ENCODE measurements at places on chromosomes 12 and 14. TPM values are rescaled to one million over a fixed set of nuclear protein-coding genes. Genes with fewer than 3 reads are reported as not detected.
A peak's percentile ranks its signal among the peaks of the same experiment; 100 is the strongest.

Gene ZNF84
- total RNA-seq, result 45.1 TPM

Gene CLEC1B
- not detected for total RNA-seq

Gene HELB
- total RNA-seq, result 10.7 TPM

Gene PTCSC3
- total RNA-seq, result not detected

Gene ATF7
- total RNA-seq, result 17.7 TPM

Gene HRK
- total RNA-seq, result 2.6 TPM

Gene DGLUCY
- total RNA-seq, result 24.8 TPM

Gene LUM
- total RNA-seq, result not detected

GRCh38 chr12:94062194-94062593 is 86.2 kb upstream of the PLXNC1 start:
- DNase-seq, result no peak

DNA sequence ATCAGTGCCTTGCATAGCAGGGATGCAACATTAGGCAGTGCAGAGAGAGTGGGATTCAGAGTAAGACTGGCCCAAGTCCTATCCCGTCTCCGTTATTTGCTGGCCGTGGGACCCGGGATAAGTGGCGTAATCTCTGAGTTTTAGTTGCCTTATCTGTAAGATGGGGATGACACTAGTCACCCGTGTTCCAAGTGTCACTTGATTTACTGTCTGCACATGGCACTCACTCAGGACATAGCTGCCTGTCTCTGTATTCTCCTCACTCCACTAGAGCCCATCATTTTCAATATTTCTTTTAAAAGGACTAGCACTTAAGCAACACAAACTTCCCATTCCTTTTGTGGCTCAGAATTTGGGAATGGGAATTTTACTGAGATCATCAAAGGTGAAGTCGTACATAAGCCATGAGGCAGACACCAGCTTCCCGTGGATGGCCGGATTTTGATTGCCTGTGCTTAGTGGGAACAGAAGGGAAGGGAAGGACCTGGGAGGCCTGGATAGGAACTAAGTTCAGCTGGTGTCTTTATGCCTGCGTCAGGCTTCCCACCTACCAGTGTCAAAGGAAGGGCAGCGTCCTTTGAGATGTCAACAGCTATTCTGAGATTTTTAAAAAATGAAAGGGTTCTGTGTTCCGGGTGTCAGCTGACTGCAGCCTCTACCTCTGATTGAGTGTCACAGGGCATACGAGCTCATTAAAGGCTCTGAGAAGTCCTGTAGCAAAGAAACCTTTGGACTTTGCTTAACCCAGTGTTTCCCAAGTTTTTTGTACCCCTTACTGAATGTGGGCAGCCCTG is 361.4 kb downstream of the CACNA1C start:
- DNase-seq, result no peak

DNA sequence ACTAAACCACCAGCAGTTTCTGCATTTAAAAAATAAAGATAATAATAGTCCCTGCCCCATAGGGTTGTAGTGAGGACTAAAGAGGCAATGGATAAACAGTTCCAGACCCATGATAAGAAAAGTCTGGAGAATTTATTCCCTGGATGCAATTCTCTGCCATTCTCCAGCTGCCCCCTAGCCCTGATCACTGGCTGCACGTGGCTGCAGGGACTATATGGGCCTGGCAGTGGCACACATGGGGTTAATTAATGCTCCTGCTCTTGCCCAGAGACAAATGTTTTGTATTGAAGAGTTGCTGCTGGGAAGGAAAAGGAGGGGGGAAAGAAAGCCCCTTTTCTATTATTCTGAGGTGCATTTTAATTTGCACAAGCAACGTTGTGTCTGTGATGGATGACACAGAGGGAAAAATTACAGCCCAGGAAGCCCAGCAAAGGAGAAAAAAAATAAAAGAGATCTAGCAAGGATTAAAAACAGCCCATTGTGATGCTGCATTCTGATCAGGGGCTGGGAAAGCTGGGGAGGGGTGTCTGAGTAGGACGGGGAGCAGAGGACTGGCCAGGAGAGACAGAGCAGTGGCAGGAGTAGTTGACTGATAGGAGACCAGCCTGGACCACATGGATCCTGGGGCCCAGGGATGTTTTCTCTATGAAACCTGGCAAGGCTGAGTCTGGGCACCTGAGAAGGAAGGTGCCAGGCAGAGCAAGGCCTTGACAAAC is 149.3 kb downstream of the ESRRB start:
- no peak for DNase-seq

DNA sequence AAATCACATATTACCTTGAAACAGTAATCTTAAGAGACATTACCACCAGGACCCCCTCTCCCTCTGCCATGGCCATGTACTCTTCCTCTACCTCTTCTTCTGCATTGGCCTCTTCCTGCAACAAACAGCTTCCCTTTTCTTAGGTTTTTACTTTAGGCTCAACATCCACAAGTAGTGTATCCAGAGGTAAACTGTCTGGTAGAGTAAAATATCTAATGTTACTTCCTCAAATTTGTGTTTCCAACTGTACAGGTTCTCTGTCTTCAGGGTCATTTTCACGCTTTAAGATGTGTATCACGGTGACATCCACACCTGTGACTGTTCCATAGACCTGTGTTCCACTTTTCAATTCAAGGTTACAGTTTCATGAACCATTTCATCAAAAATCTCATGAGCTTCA is 13.4 kb downstream of the CDK17 start:
- no peak for DNase-seq

- peak; percentile 64 for DNase-seq
Observed at GRCh38 chr12:52079576-52080402, at the start of gene SMIM41. TSS of gene SMIM41 (plus strand) at chr12:52079704. CDS start at chr12:52079780, 76 bp downstream.

DNA sequence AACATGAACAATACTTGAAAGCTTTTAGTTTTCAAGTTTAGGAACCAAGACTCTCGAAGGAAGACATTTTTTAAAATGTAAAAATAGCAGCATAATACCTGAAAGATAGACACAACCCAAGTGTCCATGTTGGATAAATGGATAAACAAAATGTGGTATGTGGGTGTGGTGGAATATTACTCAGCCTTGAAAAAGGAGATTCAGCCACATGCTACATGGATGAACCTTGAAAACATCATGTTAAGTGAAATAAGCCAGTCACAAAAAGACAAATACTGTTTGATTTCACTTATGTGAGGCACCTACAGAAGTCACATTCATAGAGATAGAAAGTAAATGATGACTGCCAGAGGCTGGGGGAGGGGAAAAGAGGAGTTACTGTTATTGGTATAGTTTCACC is 228.7 kb downstream of the FBXL14 start:
- DNase-seq, result no peak

DNA sequence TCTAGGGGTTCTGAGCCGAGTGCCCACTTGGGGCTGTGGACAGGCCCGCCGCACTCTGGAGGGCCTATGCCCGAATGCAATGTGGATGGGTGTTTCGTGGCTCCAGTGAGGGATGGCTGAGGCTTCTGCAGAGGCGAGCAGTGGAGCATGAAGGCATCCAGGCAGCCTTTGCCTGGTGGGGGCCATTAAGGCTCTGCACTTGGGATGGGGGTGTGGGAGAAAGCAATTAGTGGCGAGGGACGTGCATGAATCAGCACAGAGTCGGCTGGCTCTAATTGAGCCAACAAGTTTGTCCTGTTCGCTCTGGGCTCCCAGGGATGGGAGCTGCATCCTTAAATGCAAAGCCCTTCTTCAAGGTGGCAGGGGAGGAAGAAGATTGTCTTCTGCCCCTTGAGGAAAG is 346.9 kb upstream of the FKBP4 start:
- no peak for DNase-seq

GRCh38 chr14:37813732-37814131 is 218.3 kb downstream of the TTC6 start:
- no peak for DNase-seq

DNA sequence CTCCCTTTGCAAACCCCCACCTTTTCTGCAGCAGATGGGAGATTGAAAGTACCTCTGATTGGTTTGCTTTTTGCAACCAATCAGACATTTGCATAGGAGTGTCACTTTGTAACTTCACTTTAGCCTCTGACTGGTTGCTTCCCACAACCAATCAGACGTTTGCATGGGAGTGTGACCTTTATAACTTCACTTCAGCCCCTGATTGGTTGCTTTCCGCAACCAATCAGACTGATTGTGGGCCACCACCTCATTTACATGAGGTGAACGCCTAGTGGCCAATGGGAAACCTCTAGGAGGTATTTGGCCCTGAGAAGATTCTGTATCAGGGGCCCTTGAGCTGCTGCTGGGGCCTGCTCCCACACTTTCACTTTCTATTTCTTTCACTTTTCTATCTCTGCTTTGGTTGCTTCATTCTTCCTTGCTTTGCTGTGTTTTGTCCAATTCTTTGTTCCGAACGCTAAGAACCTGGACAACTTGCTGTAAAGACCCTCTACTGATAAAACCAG is 106.0 kb upstream of the PRICKLE1 start:
- DNase-seq, result no peak

GRCh38 chr12:43459285-43459684 is 92.7 kb downstream of the ADAMTS20 start:
- DNase-seq, result no peak

DNA sequence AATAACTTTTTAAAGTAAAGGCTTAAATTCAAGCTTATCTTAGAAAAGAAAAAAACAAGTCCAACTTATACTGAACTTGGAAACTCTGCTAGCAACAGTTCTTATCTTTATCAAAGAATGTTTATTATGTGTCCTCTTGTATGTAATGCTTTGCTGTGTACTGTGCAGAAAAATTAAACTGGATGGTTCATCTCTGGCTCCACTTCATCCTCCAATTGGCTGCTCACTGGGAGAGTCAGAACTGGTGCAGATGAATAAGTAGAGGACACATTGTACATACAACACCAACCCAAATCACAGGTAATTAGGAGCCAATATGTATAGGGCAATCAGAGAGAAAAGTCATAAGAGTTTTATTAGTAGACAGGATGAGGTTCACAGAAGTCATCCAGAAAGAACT is 123.6 kb upstream of the NAP1L1 start:
- DNase-seq, result no peak

GRCh38 chr12:67681105-67681778 is 32.7 kb downstream of the DYRK2 start:
- no peak for DNase-seq

GRCh38 chr12:39451977-39452376 is 9.1 kb upstream of the KIF21A start:
- no peak for DNase-seq

DNA sequence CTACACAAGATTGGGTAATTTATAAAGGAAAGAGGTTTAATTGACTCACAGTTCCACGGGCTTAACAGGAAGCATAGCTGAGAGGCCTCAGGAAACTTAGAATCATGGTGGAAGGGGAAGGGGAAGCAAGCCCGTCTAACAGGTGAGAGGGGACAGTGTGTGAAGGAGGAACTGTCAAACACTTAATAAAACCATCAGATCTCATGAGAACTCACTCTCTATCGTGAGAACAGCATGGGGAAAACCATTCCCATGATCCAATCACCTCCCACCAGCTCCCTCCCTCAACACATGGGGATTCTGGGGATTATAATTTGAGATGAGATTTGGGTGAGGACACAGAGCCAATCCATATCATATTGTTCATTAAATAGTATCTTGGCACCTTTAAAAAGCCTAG is 56.1 kb downstream of the EPS8 start:
- no peak for DNase-seq

DNA sequence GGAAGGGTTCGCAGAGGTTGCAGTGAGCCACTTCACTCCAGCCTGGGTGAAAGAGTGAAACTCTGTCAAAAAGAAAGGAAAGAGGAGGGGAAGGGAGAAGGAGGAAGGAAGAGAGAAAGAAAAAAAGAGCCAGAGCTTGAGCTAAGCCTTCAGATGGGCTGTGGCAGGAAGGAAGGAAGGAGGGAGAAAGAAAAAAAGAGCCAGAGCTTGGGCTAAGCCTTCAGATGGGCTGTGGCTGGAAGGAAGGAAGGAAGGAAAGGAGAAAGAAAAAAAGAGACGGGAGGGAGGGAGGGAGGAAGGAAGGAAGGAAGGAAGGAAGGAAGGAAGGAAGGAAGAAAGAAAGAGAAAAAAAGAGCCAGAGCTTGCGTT is 13.6 kb upstream of the ANKRD9 start:
- no peak for DNase-seq

All from H9 (cell line).